ENCODE measurements at places on chromosomes 3 and 15. TPM values are rescaled to one million over a fixed set of nuclear protein-coding genes. Genes with fewer than 3 reads are reported as not detected.

The SUCLG2 gene
- total RNA-seq = 36.4 TPM

The VEPH1 gene
- 8.8 TPM for total RNA-seq

The SLC9C1 gene
- total RNA-seq = 0.55 TPM

The VPS13C gene
- 31.5 TPM for total RNA-seq

The AADACL2 gene
- total RNA-seq = not detected

The IL1RAP gene
- 5.4 TPM for total RNA-seq

The CNTN6 gene
- 0.82 TPM for total RNA-seq

The LARP6 gene
- 20.5 TPM for total RNA-seq

The FNDC3B gene
- total RNA-seq = 41.5 TPM

The TMEM62 gene
- 15.8 TPM for total RNA-seq

The AGBL1 gene
- total RNA-seq = 0.05 TPM

The TEX55 gene
- total RNA-seq = not detected

Data from neural crest cell (in vitro differentiated cells).